IMR-90 (cell line): ENCODE measurements at places on chromosomes 16 and 17. TPM values are rescaled to one million over a fixed set of nuclear protein-coding genes. Genes with fewer than 3 reads are reported as not detected.

Gene HCRT
- not detected in 2 replicates for total RNA-seq

Gene HS3ST2
- total RNA-seq: not detected in 2 replicates

GRCh38 chr17:71727723-71728122, 393.1 kb upstream of the SOX9 start:
- no peak overlapping the region for H3K27ac ChIP-seq
- no peak overlapping the region for H3K4me3 ChIP-seq
- DNase-seq: no peak
- no peaks in the 10 kb centered on the region for H3K4me1 ChIP-seq
- H3K36me3 ChIP-seq: no peaks in the 10 kb centered on the region

DNA sequence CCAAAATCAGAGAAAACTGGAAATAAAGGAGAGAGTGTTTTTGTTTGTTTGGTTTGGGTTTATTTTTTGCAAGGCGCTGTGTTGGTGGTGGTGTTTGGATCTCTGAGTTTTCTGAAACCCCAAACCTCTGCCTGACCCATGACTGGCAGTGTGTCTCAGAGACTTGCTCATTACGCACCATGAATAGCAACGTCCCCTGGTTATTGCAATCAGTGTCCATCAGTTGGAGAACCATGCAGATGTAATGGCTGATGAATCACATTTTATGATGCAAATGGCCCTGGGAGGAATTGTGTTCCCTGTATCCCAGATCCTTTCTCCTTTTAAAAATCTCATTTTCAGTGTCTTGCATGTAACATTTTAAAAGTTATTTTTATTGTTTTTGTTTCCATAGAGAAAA, 362.8 kb downstream of the PMP22 start:
- no peak overlapping the region for H3K27ac ChIP-seq
- peaks cover 4% of the 10 kb centered on the region; the same call in 1 of the 2 replicates for H3K4me1 ChIP-seq
- H3K36me3 ChIP-seq: no peaks in the 10 kb centered on the region
- H3K4me3 ChIP-seq: no peak overlapping the region
- H3K27me3 ChIP-seq: no peaks in the 10 kb centered on the region

GRCh38 chr16:89349947-89350633, 132.6 kb downstream of the ZNF778 start:
- H3K27ac ChIP-seq: no peak overlapping the region
- H3K4me3 ChIP-seq: no peak overlapping the region
- H3K36me3 ChIP-seq: peaks cover 7% of the 10 kb centered on the region
- DNase-seq: no peak
- no peaks in the 10 kb centered on the region for H3K27me3 ChIP-seq

GRCh38 chr16:20166531-20167235, 93.0 kb upstream of the GPR139 start:
- no peaks in the 10 kb centered on the region for H3K27me3 ChIP-seq
- no peaks in the 10 kb centered on the region for H3K4me1 ChIP-seq
- H3K4me3 ChIP-seq: no peak overlapping the region
- no peak overlapping the region for H3K27ac ChIP-seq
- H3K36me3 ChIP-seq: no peaks in the 10 kb centered on the region

- H3K27ac ChIP-seq: no peak overlapping the region
- H3K27me3 ChIP-seq: no peaks in the 10 kb centered on the region
- DNase-seq: no peak
- peaks cover 11% of the 10 kb centered on the region for H3K36me3 ChIP-seq
These were observed 25.6 kb downstream of the MSI2 start for GRCh38 chr17:57281887-57282286.
